HFFc6 (cell line): ENCODE measurements at places on chromosomes 2 and 18. TPM values are rescaled to one million over a fixed set of nuclear protein-coding genes. Genes with fewer than 3 reads are reported as not detected.

The RTP5 gene
- not detected in 3 replicates for total RNA-seq

The CYRIA gene
- not detected in 3 replicates for total RNA-seq

The CNRIP1 gene
- 34.5 and 45.2 TPM in 2 replicates for total RNA-seq

The LINC00305 gene
- not detected in 3 replicates for total RNA-seq

The RBKS gene
- 2.8 to 3.4 TPM (median 3.2 TPM) in 3 replicates for total RNA-seq

The KIDINS220 gene
- total RNA-seq: 34.3 to 37.0 TPM (median 34.5 TPM) in 3 replicates

The RUFY4 gene
- total RNA-seq: not detected in 3 replicates

The ALK gene
- total RNA-seq: not detected in 3 replicates

The FABP1 gene
- not detected in 3 replicates for total RNA-seq

The GREB1 gene
- total RNA-seq: not detected in 3 replicates

The CRYGC gene
- not detected in 3 replicates for total RNA-seq

The NEU2 gene
- total RNA-seq: not detected in 3 replicates

The COL4A4 gene
- 0.03 and 0.08 TPM in 2 replicates for total RNA-seq

The CROCC2 gene
- total RNA-seq: not detected in 3 replicates

The RGPD6 gene
- 8.9 and 15.2 TPM in 2 replicates for total RNA-seq

The CENPA gene
- total RNA-seq: 6.3 and 18.5 TPM in 2 replicates

The SERPINB7 gene
- total RNA-seq: 213 to 476 TPM (median 357 TPM) in 3 replicates

The MROH2A gene
- total RNA-seq: not detected in 3 replicates

The ITGB6 gene
- 0.20 to 0.27 TPM in 2 of 3 replicates, not detected in the other for total RNA-seq

The FAM228A gene
- total RNA-seq: not detected in 3 replicates

The TXNDC2 gene
- total RNA-seq: 0.18 TPM in 2 of 3 replicates, not detected in the other

The PNKD gene
- total RNA-seq: 55.0 to 66.5 TPM (median 55.9 TPM) in 3 replicates

The DAW1 gene
- not detected in 2 replicates for total RNA-seq

The CD8A gene
- not detected in 2 replicates for total RNA-seq
